Activated T-helper 1 cell treated with anti-CD3 and anti-CD28 coated beads, Interleukin-2, amount 50 U/mL, for 16 hours (primary cell): ENCODE measurements at places on chromosomes 5 and 9.

- DNase-seq = no peak
Observed at GRCh38 chr5:107474716-107475489, 195.8 kb downstream of the EFNA5 start.

- DNase-seq = no peak
Observed at GRCh38 chr9:113979343-113980127, 98.6 kb downstream of the AMBP start.

GRCh38 chr9:107707428-107707837, 217.9 kb upstream of the KLF4 start:
- no peak for DNase-seq

GRCh38 chr5:3858524-3858923, 262.9 kb downstream of the IRX1 start:
- DNase-seq = no peak

GRCh38 chr5:111792471-111793058, 35.6 kb upstream of the NREP start:
- DNase-seq = no peak

DNA sequence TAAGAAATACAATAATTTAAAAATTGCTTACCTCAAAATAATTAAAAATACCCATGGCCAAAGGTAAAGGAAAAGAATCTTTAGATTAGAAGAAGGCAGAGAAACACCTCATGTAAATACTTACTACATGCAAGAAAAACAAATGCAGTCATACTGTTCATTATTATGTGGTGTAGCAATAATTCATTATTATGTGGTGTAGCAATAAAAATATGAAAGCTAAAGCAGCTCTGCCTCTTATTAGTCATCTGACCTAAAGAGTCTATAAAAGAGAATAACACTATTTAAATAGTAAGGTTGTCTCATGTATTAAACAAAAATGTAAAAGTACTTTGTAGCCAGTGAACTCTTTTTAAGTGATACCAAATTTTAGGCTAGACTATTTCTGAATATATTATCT, 6.6 kb downstream of the DTWD2 start:
- DNase-seq = no peak

DNA sequence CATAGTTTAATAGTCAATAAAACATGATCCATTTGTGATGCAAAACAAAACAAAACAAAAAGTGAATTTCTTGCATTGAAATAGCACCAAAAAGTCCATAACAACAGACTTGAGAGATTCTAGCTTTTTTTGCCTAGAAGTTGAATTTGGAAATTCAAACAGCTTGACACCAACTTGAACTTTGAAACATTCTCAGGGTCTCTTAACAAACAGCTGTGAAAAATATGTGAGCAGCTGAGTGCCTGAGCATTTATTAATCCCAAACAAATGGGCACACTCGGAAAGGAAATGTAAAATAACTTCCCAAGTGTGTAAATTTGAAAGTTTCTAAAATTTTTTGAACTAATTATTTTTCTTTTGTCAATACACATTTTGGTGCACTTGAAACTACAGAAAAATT, 56.0 kb upstream of the HMHB1 start:
- no peak for DNase-seq

DNA sequence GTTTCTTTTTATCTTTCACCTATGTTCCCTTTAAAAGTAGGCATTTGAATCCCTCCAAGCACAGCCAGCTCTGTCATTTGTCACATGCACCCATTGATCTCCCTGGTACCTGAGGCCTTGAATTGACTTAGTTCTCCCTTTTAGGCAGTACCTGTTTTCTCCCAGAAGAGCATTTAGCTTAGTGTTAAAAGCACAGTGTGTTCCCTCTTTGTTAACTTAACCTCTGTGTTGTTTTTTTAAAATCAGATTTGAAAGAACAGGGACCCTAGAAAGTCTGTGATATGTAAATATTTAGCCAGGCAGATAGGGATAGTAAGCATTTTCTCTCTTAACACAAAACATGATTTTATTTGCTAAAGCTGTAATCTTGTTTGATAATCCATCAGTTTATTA, 113.8 kb upstream of the SPATA31D4 start:
- no peak for DNase-seq
